ENCODE measurements at places on chromosomes 11 and 22. TPM values are rescaled to one million over a fixed set of nuclear protein-coding genes. Genes with fewer than 3 reads are reported as not detected.

The AIFM3 gene
- not detected for total RNA-seq

The OR5AP2 gene
- not detected for total RNA-seq

The TESMIN gene
- total RNA-seq, result 2.1 TPM

The MS4A6A gene
- 0.40 TPM for total RNA-seq

The KDM4D gene
- total RNA-seq, result 1.1 TPM

The EED gene
- 32.8 TPM for total RNA-seq

The ARHGAP42 gene
- total RNA-seq, result 4.4 TPM

The RGL4 gene
- not detected for total RNA-seq

The C22orf23 gene
- 0.27 TPM for total RNA-seq

The SMARCB1 gene
- 74.9 TPM for total RNA-seq

The BRD1 gene
- total RNA-seq, result 27.1 TPM

The ZNF215 gene
- 5.9 TPM for total RNA-seq

The P2RX6 gene
- 0.22 TPM for total RNA-seq

The SYT7 gene
- total RNA-seq, result 0.36 TPM

The ANO5 gene
- total RNA-seq, result 8.4 TPM

The RIBC2 gene
- total RNA-seq, result 2.1 TPM

The DCDC1 gene
- total RNA-seq, result under 0.01 TPM

The NF2 gene
- 189 TPM for total RNA-seq

The PNPLA3 gene
- 6.4 TPM for total RNA-seq

The CLMP gene
- total RNA-seq, result 11.0 TPM

The TLCD5 gene
- 8.8 TPM for total RNA-seq

The GAB4 gene
- total RNA-seq, result not detected

The TRPC6 gene
- not detected for total RNA-seq

The WBP2NL gene
- total RNA-seq, result 0.22 TPM

The SPI1 gene
- total RNA-seq, result not detected

The SCN4B gene
- 0.13 TPM for total RNA-seq

The TRIM6 gene
- 0.66 TPM for total RNA-seq

The SPDYC gene
- not detected for total RNA-seq

The MYO7A gene
- total RNA-seq, result 0.27 TPM

Data from thoracic aorta endothelial cell (primary cell).